Substantia nigra (tissue), 51 donors: ENCODE measurements at places on chromosomes 6 and 20.

DNA sequence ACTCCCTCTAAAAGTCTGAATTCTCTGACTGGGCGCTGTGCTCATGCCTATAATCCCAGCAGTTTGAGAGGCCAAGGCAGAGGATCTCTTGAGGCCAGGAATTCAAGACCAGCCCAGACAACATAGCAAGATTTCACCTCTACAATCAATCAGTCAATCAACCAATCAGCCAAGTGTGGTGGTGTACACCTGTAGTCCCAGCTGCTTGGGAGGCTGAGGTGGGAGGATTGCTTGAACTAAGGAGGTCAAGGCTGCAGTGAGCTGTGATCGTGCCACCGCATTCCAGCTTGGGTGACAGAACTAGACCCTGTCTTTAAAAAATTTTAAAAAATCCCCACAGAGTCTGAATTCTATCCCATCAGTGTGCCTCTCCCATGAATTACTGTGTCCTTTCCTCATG, 37.9 kb downstream of the KIF3B start:
- no peak for DNase-seq

DNA sequence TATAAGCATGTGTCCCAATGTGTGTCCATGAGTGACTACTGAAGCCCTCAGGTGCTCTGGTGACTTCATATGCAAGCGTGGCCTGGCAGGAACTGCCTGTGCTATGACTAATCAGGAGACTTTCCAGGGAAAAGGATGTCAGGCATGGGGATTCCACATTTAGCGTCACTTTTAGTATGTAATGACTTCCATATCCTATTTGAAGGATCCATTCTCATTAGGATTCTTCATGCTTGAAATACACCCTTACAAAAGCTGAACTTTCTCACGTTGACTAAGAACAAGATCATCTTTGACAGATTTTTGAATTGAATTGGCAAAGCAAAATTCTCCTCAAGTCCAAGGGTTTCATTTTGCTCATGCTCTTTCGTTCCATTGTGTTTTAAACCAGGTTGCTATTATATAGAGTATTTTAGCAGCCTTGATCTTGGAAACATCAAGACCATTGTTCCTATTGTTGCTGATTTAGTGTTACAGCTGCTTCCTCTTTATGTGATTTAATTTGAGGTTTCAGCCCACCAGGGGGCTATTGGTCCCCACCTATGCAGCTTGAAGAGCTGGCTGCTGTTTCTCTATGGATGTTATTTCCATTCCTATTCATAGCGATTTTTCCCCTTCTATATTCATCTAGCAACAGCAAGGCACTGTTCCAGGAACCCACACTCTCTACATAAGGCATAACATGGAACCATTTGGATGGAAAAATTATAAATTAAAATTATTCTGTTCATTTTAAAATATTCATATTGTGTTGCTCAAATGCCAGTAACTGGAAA, 418.6 kb downstream of the CDKAL1 start:
- DNase-seq, result no peak

DNA sequence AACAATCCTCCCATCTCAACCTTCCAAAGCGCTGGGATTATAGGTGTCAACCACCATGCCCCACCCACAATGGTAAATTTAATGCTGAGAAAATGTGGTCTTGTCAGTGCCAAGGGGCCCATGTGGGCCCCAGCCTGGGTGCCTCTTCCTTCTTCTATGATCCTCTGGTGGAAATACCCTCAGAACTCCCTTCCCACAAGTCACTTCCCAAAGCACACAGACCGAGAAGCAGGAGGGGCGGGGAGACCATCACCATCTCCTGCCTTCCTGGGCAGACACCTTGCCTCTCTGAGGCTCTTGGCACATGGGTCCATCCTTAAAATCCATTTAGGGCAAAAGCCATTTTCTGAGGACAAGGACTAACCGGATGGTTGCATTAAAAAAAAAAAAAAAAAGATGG, 59.0 kb downstream of the NOL4L start:
- no peak for DNase-seq

GRCh38 chr6:11653028-11653583, 115.6 kb downstream of the TMEM170B start:
- DNase-seq, result no peak

- no peak for DNase-seq
These were observed 27.0 kb downstream of the TOX2 start for GRCh38 chr20:43941476-43942200.
